ENCODE measurements at places on chromosomes 2 and 18.
A peak's percentile ranks its signal among the peaks of the same experiment; 100 is the strongest.

GRCh38 chr2:218881744-218882460 is 1.2 kb downstream of the WNT10A start:
- DNase-seq: no peak

- no peak for DNase-seq
Measured at GRCh38 chr18:37902344-37902743, 336.7 kb upstream of the CELF4 start.

DNA sequence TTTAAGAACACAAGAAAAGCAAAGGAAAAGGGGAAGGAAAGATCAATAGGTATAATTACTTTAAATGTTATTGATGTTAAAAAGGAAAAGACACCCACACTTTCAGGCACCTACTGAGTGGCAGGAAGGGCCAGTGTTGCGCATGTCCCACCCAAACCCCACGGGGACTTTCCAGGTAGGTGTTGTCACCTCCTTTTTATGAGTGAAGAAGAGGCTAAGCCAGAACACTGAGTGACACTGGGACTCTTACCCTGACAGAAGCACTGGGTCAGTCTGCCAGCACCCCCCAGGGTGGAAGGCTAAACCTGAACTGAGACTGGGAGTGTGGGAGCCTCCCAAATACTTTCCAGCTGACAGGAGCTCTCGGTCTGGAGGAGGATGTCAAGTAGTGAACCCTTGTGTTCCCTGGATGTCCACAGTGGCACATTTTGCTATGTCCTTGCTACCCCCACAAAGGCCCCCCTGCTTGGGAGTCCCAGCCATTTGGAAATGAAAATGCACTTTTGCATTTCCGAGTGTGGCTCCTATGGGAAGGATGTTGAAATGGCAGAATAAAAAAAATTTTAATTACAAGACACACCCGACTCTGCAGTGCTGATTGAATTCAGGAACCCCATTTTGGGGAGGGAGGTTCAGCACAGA is 90.9 kb upstream of the SMAD2 start:
- DNase-seq: no peak

DNA sequence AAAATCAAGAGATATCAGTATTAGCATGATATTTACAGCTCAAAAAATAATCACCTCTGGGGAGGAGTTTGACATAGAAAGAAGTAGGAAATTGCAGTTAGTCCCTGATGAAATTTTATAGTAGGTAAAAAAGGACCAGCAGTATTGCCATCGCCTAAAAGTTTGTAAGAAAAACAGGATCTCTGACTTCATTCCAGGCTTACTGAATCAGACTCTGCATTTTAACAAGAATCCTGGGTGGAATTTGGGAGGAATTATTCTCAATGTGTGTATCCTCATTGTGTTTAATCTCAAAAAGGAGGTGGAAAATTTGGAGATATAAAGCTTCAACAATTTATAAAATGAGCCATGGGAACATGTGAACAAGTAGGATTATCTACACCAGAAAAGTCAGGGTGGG is 31.2 kb upstream of the STAT1 start:
- no peak for DNase-seq

GRCh38 chr2:113888641-113889470 is 1.0 kb upstream of the ACTR3 start:
- DNase-seq: no peak

- no peak for DNase-seq
Measured at GRCh38 chr18:10482985-10483949, 28.8 kb downstream of the APCDD1 start.

DNA sequence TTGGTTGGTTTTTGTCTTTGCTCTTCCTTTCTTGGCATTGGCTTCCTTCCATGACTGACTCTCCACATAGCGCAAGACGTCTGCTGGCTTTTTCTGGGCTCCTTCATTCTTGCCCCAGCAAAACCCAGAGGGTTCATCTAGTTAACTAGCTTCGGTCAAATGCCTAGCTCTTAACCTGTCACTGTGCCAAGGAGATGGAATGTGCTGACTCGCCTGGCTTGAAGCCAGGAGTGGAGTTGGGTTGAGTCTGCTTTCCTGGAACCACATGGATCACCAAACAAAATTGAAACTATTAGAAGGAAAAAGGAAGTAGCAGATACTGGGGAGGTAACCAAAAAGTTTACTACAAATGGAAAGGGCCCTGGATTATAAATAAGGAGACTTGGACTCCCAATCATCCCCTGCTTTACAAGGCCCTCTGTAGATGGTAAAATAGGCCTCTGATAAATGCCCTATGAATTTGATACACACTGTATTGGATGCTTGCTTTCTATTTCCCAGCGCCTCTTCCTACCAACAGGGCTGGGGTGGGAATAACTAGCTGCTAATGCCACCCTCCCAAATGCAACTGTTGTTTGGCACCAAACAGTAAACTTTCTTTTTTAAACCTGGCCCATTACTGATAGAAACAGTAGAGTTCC is 11.3 kb downstream of the MALT1 start:
- DNase-seq: no peak

DNA sequence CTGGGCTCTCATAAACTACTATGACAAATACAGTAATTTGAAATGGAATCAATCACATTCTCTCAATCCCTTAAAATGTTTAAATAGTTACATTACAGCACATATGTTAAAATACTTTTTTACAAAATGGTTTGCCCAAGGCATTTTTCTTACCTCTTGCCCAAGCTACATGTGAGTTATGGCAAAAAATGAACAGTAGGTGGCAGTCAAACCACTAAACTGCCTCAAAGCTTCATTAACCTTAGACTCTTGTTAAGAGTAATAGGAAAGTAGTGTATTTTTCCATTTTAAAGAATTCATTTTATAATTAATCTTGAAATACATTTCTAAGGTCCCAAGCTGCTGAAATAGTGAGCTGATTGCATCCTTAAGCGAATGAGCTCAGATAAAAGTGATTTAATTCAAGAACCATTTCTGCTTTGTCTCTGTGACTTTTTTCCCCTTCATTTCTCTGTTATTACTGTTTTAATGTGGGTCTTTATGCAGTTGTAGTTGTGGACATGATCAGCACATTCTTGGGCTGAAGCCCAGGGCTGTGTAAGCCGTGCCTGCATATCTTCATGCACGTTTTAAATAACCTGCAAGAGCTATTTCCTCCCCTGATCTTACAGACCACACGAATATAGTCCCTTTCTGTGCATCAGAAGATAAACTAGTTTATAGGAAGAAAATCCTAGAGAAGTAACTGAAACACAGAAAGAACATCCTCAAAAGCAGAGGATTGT is 311.8 kb downstream of the LNPK start:
- peak; percentile 24 for DNase-seq

- DNase-seq: no peak
Measured at GRCh38 chr2:26487192-26487591, 9.3 kb upstream of the OTOF start.

GRCh38 chr2:102422910-102423309 is at the start of gene IL18RAP:
Gene IL18RAP, plus strand, starts transcription at chr2:102423160. Its CDS starts 118 bp downstream, at chr2:102423278.
- no peak for DNase-seq

DNA sequence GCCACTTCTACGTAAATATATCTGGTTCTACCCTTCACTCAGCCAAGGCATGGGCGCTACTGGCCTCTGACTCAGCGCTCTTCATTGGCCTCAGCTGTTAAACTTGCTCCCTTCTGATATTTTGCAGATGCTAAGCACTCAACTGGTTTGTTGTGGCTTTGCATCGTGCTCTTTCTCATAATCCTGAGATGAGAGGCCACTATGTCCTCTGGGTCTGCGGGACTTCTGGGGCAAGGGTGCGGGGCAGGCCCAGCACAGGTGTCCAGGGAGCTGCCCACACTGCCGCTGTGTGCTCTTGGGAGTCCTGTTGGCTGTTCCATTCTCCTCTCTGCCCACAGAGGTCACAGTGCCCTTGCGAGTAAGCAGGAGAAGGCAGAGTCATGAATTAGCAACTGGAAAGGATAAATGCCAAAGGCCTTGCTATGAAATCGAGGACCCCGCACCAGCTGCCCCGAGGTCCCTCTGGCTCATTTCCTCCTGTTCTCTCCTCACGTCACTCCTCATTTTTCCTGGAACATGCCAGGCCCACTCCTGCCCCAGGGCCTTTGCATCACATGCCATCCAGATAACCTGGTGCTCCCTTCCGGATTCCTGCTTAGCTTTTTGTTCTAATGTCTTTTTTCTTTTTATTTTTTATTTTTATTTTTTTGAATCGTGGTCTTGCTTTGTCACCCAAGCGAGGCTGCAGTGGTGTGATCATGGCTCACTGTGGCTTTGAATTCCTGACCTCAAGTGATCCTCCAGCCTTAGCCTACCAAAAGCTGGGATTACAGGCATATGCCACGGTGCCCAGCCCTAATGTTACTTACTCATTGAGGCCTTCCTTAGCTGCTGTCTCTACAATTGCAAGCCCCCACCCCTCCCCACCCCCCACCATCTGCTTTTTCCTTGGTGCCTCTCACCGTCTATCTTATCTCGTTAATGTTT is 34.9 kb upstream of the MAT2A start:
- no peak for DNase-seq

GRCh38 chr18:78906066-78906465 is 73.6 kb upstream of the SALL3 start:
- no peak for DNase-seq

GRCh38 chr2:69588403-69588802 is 55.1 kb downstream of the AAK1 start:
- no peak for DNase-seq

DNA sequence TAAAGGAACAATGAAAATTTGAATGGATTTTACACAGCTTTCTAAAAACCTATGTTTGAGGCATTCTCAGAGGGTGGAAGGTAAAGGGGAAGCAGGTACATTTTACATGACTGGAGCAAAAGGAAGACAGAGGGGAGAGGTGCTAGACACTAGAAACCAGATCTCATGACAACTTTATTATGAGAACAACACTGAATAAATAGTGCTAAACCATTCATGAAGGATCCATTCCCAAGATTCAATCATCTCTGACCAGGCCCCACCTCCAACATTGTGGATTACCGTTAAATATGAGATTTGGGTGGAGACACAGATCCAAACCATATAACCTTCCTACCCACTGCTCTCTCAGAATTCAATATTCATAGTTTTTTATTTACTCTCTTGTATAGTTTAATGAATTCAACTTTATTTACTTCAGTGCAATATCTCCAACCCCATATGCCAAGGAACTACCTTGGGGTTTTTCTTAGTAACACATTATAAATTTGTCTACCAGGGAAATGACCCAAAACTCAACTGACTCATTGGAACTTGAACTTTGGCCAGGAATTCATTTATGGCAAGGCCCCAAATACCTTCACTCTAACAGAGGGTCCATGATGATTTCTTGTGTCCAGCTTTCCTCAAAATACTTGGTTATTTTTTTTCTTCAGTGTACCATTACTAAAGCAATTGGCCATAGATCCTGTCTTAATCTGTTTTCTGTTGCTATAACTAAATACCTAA is 317.8 kb downstream of the GULP1 start:
- no peak for DNase-seq

- DNase-seq: no peak
Measured at GRCh38 chr18:10230072-10230471, 224.4 kb upstream of the APCDD1 start.

DNA sequence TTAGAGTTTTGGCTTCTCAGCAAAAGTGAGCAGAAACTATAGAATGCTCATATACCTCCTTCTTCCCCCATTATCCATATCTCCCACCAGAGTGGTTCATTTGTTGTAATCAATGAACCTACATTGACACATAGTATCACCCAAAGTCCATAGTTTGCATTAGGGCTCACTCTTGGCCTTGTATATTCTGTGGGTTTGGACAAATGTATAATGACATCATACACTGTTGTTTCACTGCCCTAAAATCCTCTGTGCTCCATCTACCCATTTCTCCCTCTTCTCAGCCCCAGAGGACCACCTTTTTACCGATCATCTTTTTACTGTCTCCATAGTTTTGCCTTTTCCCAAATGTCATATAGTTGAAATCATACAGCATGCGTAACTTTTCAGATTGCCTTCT is 24.1 kb downstream of the ZFP36L2 start:
- DNase-seq: no peak

- no peak for DNase-seq
Measured at GRCh38 chr2:222739939-222740338, 68.5 kb downstream of the MOGAT1 start.

DNA sequence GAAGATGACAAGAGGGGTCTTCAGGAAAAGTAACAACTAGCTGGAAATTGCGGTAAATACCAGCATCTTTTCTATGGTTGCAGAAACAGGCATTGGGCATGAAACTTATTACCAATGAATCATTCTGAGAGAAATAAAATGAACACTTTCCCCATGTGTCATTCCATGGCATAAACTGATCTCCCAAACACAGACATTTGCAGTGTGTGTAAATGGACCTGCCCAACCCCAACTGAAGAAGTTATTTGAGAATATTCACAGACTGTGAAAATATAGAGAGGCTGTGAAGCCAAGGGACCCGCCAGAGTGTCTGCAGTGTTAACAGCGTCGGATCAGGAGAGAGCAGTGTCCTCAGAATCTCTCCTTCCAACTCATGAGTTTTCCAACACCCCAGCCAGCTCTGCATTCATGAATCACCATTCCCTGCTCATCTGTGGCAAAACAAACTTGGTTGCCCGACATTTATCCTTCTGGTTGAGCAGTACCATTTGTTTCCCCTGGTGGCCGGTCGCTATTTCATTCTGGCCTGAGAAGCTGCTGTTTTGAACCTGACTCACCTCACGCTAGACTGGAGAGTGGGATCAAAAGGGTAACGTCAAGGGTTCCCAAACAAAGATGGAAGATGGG is 238.4 kb downstream of the PID1 start:
- DNase-seq: no peak

DNA sequence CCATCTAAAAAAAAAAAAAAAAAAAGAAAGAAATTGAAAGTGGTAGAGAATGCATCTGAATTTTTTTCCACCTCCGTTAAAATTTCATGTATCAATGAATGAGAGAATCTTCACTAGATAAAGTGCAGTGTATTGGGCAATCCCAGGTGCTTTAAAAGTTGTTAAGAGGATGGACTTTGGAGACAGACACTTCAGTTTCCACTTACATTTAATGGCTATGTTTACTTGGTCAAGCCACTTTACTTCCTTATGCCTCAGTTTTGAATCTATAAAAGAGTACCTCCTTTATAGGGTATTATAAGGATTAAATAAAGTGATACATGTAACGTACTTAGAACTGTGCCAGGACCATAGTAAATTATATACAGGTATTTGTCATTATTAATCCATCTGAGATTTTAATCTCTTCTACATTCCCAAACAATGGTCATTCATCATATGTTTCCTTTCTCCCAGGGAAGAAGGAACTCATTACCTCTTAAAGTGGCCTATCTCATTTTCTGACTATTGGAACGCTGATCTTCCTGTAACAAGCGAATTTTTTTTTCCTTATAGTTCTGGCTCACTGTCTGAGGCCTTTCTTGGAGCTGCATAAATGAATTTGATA is 29.1 kb upstream of the TANK start:
- no peak for DNase-seq

GRCh38 chr2:142599504-142599903 is 278.0 kb upstream of the KYNU start:
- DNase-seq: no peak
